Amniotic epithelial cell (primary cell): ENCODE measurements at places on chromosomes 6 and 20.

- DNase-seq = no peak
Observed at GRCh38 chr6:15615802-15616201, 47.0 kb downstream of the DTNBP1 start.

DNA sequence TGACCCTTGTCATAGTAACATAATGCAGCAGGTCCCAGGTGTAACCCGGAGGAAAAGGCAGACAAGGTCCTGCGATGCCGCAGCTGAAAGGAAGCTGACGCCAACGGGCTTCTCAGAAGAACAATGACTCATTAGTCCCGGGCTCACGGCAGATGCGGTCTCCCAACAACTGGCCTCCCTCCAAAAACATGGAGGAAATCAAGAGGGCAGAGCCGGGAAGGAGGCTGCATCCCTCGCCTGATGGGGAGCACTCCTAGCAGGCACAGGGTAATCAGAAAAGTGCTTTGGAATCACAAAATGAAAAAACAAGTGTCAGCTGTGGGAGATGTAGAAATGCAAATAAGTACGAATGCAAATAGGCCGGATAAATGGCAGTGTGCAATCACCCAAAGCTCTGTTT lies 165.2 kb upstream of the AGPAT4 start:
- no peak for DNase-seq

DNA sequence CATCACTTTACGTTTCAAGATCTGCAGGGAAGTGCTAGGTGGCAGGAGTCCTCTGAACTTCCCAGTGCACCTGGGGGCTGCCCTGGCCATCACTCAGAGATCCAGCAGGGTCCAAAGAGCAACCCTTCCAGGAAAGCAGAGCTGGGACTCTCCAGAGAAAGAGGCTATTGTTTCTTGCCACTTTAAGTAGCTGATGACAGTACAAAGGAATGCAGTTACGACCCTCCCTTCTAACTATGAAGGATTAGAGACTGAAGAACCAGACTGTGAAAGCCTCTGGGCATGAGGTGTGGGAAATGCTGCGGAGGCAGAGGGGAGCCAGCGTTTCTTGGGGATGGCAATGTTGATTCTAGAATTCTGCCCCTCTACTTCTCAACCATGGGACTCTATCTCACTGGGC lies 189.1 kb upstream of the SUPT3H start:
- DNase-seq = peak; percentile 62

GRCh38 chr6:106138151-106138550 lies 52.0 kb downstream of the PRDM1 start:
- DNase-seq = no peak

DNA sequence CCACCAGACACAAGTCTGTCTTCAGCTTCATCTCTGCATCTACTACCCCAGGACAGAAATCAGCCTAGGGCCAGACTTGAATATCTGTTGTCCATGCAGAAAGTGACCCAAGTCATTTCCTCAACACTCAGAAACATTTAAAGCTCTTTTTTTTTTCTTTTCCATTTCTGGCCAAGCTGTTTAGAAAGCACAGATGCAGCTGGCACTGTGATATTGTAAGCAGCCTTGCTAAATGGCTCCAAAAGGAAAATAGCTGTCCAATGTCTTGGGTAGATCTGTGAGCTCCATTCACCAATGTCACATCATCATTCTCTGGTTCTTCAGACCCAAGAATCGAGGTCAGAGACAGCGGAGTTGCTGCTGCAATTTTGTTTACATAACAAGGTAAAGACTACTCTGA lies 174.2 kb downstream of the PDE7B start:
- no peak for DNase-seq

DNA sequence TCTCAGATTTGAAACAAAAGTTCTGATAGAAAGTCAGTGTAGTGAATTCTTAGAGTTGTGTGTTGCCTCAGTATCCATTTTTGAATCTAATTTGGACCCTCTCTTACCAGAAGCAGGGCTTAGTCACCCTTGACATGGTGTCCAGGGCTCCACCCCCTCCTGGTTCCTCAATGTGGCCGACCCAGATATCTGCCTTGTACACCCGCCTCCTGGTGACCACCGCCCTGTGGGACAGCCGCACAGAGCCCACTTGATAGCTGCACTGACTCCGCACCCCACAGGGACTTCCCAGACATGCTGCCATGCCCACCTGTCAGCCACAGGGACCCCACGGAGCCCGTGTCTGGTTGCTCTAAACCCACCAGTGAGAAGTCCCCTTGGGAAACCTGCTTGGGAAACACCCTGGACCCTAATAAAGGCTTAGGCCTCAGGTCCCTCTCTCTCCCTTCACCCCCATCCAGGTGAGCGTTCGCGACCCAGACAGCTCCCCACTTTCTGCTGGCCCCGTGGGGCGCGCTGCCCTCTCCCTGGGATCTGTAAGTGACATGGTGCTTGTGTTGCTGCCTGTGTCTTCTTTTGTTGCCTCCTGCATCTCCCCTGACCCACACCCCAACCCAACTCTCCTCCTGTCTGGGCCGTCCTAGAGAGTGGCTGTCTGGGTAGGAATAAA lies 47.2 kb upstream of the SYNDIG1 start:
- DNase-seq = no peak

- DNase-seq = no peak
Observed at GRCh38 chr6:87701344-87701675, 723 bp downstream of the AKIRIN2 start.

- DNase-seq = no peak
Observed at GRCh38 chr20:61644378-61645076, 392.5 kb downstream of the CDH4 start.

DNA sequence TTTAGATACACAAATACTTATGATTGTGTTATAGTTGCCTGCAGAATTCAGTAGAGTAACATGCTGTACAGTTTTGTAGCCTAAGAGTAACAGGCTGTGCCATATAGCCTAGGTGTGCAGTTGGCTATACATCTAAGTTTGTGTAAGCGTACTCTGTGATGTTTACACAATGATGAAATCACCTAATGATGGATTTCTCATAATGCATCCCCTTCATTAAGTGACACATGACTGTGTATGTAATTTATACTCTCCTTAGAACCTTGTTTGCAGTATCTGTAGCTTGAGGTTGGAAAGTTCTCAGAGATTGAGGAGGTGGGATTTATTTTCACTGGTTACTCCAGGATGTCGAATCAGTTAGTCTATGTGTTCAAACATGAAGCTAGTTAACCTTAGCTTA lies 67.0 kb upstream of the TMEM30A start:
- DNase-seq = no peak

DNA sequence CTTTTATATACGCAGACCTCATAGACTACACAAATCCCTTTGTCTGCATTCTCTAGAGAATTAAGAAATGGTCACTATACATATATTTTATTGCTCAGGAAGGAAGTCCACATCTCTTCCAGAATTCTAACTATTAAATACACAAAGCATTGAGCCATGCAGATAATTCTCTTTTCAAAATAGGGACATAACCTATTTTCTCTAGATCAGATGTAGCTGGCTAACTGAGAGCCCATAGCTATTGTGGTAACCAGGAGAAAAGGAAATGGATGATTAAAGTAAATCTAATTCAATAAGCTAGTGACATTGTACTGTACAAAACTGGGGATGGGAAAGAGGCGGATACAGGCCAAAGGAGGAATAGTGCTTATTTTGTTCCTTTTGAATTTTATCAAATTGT lies 137.2 kb downstream of the BACH2 start:
- no peak for DNase-seq

DNA sequence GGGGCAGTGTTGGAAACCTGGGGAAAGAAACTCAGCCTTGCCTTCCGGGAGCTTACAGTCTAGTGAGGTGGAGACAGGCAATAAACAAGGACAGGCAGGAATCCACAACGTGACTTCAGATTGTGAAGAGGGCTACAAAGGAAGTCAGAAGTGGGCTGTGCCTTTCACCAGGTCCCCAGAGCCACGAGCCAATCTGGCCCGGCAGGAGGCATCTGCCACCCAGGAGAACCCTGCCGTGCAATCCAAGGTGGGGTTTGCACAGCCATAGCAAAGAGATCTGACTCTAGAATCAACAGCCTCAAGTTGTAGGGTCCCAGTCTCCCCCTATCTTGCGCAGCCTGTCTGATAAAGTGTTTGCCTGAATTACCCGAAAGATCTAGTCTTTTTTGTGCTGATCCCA lies 5.5 kb downstream of the SLC32A1 start:
- DNase-seq = no peak

DNA sequence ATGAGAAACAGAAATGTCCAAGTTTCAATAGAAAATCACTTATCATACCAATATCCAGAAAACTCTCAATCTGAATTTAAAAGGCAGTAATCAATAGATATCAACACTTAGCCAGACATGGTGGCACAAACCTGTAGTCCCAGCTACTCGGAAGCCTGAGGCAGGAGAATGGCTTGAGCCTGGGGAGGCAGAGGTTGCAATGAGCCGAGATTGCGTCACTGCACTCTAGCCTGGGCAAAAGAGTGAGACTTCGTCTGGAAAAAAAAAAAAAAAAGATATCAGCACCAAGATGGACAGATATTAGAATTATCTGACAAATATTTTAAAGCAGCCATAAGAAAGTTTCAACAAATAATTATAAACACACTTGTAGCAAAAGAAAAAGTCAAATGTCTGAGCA lies 47.0 kb downstream of the TCP11 start:
- DNase-seq = peak; percentile 37

DNA sequence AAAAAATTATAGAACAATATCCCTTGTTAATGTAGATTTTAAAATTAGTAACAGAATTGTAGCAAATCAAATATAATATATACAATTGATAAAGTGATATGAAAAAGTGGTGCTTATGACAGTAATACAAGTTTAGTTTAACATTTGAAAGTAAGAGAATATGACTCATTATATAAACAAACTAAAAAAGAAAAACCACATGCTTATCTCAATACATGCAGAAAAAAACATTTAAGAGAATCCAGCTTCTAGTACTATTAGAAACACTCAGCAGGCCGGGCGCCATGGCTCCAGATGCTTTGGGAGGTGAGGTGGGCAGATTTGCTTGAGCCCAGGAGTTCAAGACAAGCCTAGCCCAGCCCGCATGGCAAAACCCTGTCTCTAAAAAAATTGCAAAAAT lies 60.7 kb upstream of the LAMA2 start:
- DNase-seq = peak; percentile 63

- DNase-seq = no peak
Observed at GRCh38 chr6:26122005-26122388, 34.8 kb downstream of the HFE start.

DNA sequence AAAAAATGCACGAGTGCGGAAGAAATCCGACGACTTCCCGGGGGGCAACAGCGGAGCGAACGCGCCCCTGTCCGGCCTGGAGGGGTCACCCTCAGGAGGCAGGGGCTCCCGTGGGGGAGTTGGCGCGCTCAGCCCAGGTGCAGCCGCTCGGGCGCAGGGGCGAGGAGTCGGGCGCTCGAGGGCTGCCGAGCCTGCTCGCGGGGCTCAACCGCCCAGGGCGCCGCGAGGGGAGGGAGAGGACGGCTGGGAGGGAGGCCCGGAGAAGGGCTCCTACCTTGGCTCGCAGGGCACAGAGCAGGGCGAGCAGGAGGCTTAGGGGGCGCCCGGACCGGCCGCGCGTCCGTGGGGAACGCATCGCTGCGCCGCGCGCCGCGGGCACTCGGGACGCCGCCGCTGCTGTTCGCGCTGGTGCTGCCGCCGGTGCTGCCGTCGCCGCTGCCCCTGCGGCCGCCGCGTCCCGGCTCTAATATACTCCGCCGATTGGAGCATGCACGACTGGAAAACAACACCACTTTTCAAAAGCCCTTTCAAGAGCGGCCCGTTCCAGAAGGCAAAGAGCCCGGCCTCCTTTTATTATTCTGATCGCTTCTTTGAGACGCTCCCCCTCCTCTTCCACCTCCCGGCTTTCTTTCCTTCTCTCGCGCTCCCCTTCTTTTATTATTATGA lies 490 bp downstream of the JAG1 start:
- peak; percentile 30 for DNase-seq

- no peak for DNase-seq
Observed at GRCh38 chr20:11869641-11870040, 48.1 kb upstream of the BTBD3 start.

DNA sequence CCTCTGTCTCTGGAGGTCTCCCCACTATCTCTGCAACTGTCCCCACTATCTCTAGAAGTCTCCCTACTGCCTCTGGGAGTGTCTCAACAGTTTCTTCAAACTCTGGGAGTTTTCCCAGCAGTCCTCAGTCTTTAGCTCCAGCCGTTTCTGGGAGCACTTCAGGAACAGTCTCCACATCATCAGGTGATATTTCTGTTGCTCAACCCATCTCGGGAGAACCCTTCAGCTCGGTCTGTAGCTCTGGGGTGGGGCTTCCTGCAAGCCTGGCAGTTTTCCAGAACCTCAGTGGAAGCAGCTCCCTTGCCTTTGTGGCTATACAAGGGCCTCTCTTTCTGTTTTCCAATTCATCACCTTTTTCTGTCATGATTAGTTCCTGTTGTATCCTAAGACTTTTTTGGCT lies 3.0 kb upstream of the SFTA2 start:
- peak; percentile 77 for DNase-seq

- peak; percentile 75 for DNase-seq
Observed at GRCh38 chr6:37207903-37208456, 38.0 kb downstream of the PIM1 start.

DNA sequence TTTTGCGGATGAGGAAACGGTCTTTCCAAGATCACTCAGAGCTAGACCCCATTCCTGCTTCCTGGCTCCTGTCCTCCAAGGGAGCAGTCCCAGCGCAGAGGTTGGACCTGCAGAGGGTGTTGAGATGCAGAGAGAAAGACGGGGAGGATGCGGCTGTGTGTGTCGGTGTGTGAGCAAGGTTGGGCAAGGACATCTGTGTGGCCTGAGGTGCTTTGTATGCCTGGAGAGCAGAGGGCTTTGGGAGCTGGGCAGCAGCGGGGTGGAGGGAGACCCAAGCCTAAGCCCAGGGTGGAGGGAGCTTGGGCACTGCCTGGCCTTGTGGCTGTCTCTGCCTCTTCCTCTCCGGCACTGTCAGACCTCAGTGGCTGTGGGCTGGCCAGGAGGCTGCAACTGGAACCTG lies 147.4 kb upstream of the RNF24 start:
- DNase-seq = no peak

DNA sequence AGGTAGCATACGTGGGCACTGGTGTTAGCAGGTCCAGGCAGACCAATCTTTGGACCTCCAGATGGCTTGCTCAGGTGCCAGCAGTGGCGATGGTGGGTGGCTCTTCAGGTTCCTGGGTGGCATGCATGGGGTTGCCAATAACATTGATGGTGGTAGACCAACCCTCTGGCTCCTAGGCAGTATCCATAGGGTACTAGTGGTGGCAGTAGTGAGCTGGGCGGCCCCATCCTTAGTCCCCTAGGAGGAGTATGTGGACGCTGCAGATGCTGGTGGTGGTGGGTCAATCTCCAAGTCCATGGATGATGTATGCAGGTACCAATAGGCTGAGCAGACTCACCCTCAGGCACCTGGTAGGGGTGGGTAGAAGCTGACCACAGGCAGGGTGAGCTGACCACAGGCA lies 70.6 kb downstream of the ZC2HC1B start:
- DNase-seq = no peak

DNA sequence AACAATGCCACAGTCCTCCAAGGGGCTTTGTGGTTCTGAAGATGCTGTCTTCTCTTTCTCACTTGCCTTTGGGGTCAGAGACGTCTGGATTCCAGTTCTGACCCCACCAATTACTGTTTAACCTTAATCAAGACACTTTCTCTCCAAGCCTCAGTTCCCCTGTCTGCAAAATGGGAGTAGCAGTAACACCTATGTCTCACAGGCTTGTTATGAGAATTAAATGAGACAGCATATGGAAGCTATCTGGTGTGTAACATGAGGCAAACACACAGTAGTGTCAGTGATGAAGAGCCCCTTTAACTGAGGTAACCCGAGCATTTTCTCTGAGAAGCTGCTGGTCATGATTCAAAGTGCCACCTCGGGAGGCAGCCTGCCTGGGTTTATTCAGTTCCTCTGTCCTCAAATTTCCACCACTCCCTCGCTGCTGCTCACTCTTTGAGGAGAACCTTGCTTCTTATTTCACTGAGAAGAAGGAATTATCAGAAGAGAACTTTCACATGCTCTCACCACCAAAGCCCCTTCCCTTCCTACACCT lies 11.7 kb downstream of the PPIL1 start:
- DNase-seq = no peak
